Endothelial cell of umbilical vein (primary cell): ENCODE measurements at places on chromosomes 12 and 14. TPM values are rescaled to one million over a fixed set of nuclear protein-coding genes. Genes with fewer than 3 reads are reported as not detected.

DNA sequence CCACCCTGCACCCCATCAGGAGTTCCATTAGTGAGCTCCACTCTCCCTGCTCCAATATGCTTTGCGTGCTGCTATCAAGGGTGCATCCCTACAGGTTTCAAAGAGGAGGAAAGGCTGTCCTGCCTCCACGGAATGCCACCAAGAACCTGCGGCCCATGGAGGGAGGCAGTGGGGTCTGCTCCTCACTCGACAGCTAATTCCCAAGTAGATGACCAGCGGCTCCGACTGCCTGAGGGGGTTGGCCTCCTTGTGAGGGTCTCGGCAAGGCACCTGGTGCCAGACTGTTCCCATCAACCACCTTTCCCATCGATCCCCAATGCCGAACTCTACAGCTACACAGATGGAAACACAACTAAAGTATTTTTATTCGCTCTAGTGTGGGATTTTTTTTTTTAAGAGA is 36.0 kb downstream of the AMN start:
- DNase-seq = no peak
- H3K36me3 ChIP-seq = peaks cover 18% of the 10 kb centered on the region
- no peaks in the 10 kb centered on the region for H3K27me3 ChIP-seq
- no peak overlapping the region for H3K4me3 ChIP-seq
- no peaks in the 10 kb centered on the region for H3K4me1 ChIP-seq

Gene GPR84
- not detected in 2 replicates for total RNA-seq

DNA sequence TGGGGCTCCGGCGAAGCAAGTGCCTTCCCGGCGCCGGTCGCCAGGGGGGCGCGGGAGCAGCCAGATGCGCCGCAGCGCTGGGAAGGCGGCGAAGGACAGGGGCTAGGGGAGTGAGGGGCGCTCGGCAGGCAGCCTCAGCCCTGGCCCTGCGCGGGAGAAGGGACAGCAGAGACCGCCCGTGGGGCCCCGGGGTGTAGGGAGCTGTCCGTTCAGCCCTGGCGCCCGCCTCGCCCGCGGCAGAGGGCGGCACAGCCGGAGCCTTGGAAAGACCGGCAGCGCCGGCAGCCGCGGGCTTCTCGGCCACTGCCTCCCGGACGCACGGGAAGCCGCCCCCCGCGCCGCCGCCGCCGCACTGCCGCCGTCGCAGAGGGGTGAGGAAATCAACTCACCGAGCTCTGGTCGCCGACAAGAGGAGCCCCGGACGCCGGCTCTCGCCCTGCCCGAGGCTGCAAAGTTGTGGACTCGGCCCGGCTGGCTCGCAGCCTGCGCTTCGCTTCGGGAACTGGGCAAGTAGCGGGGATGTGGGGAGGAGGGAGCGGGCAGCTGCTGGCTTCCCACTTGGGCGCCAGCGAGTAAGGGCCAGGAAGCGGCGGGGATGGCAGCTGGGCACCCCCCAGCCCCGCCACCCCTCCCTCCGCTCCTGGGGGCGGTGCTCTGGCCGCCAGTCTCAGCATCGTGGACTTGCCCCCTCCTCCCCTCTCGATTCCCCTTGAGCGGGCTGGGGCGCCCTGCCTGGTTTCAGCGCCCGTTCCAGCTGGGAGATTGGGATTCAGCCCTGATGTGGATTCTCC is at the start of gene ZDHHC22:
ZDHHC22 (minus strand) TSS at position 578 of the 791 bp plus-strand sequence. CDS start 2,053 bp downstream, outside the sequence.
- no peak within 1 kb of the TSS for H3K27ac ChIP-seq
- no peaks in the 10 kb centered on the region for H3K36me3 ChIP-seq
- H3K4me3 ChIP-seq = peak within 1 kb of the TSS; percentile 34
- H3K4me1 ChIP-seq = peaks cover 13% of the 10 kb centered on the region
- peak; percentile 45 for DNase-seq

- no peaks in the 10 kb centered on the region for H3K36me3 ChIP-seq
- no peak for DNase-seq
- H3K4me3 ChIP-seq = no peak overlapping the region
- peaks cover 34% of the 10 kb centered on the region for H3K27me3 ChIP-seq
- H3K27ac ChIP-seq = no peak overlapping the region
Observed at GRCh38 chr14:32578181-32578580, 249.1 kb downstream of the AKAP6 start.

Gene CCDC175
- not detected in 2 replicates for total RNA-seq

GRCh38 chr14:35689000-35689460 is 120.1 kb downstream of the RALGAPA1 start:
- H3K4me1 ChIP-seq = peaks cover 21% of the 10 kb centered on the region
- no peaks in the 10 kb centered on the region for H3K36me3 ChIP-seq
- DNase-seq = peak; percentile 44
- no peaks in the 10 kb centered on the region for H3K27me3 ChIP-seq
- no peak overlapping the region for H3K4me3 ChIP-seq

GRCh38 chr12:1873531-1874510 is 44.6 kb downstream of the CACNA2D4 start:
- H3K36me3 ChIP-seq = no peaks in the 10 kb centered on the region
- no peak overlapping the region for H3K27ac ChIP-seq
- DNase-seq = no peak

Gene TAS2R43
- 0.88 and 1.8 TPM in 2 replicates for total RNA-seq

Gene KCNC2
- not detected in 2 replicates for total RNA-seq

Gene MAP3K9
- 0.05 and 0.11 TPM in 2 replicates for total RNA-seq
